B cell (primary cell): ENCODE measurements at places on chromosomes 7 and 10. TPM values are rescaled to one million over a fixed set of nuclear protein-coding genes. Genes with fewer than 3 reads are reported as not detected.

SPRN gene
- total RNA-seq = not detected in 2 replicates

KCNIP2 gene
- 3.5 and 7.2 TPM in 2 replicates for total RNA-seq

CDK14 gene
- total RNA-seq = 167 and 174 TPM in 2 replicates

TMEM60 gene
- total RNA-seq = 18.9 and 20.4 TPM in 2 replicates

LBX1 gene
- not detected in 2 replicates for total RNA-seq

C1QL3 gene
- total RNA-seq = not detected in 2 replicates

SOSTDC1 gene
- not detected in 2 replicates for total RNA-seq

C10orf62 gene
- total RNA-seq = not detected in 2 replicates

SUN3 gene
- not detected in 2 replicates for total RNA-seq

PKD2L1 gene
- total RNA-seq = not detected in 2 replicates

PNLIPRP3 gene
- not detected in 2 replicates for total RNA-seq

SNCG gene
- not detected in 2 replicates for total RNA-seq

ARHGEF35 gene
- 2.1 and 4.2 TPM in 2 replicates for total RNA-seq

HSPA12A gene
- 17.7 and 18.8 TPM in 2 replicates for total RNA-seq

CPN1 gene
- total RNA-seq = not detected in 2 replicates

SVOPL gene
- not detected in 2 replicates for total RNA-seq

FKBP6 gene
- not detected in 2 replicates for total RNA-seq

CHRM2 gene
- not detected in 2 replicates for total RNA-seq

LSM5 gene
- total RNA-seq = 32.1 and 34.7 TPM in 2 replicates

PILRA gene
- 9.8 and 10.3 TPM in 2 replicates for total RNA-seq
